ENCODE measurements at places on chromosomes 3 and 15.

GRCh38 chr3:160006282-160007163, 17.9 kb downstream of the IL12A start:
- no peak for DNase-seq

- DNase-seq: no peak
Measured at GRCh38 chr3:53300826-53301225, 45.0 kb upstream of the TKT start.

- no peak for DNase-seq
Measured at GRCh38 chr15:65561934-65562333, 31.7 kb downstream of the HACD3 start.

- no peak for DNase-seq
Measured at GRCh38 chr3:126537730-126538281, 13.9 kb downstream of the CHST13 start.

DNA sequence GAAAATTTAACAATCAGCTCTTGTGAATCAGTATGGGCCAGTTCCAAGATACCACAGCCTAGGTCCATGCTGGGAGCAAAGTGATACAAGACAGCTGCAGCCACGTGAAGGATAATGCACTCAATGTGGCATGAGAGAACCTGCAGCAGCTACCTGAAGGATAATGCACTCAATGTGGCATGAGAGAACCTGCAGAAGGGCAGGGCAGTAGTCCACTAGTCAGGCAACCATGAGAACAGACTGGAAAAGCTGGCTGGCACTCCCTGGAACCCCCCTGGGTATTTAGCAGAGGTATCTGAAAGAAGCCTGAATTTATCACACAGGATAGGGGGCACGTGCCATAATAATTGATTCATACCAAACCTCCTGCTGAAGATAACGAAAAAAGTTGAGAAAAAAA, 237.6 kb downstream of the ATP8B4 start:
- no peak for DNase-seq

- DNase-seq: no peak
Measured at GRCh38 chr3:11445883-11446282, 173.7 kb downstream of the ATG7 start.

GRCh38 chr3:134675726-134676256, 25.0 kb upstream of the KY start:
- no peak for DNase-seq

DNA sequence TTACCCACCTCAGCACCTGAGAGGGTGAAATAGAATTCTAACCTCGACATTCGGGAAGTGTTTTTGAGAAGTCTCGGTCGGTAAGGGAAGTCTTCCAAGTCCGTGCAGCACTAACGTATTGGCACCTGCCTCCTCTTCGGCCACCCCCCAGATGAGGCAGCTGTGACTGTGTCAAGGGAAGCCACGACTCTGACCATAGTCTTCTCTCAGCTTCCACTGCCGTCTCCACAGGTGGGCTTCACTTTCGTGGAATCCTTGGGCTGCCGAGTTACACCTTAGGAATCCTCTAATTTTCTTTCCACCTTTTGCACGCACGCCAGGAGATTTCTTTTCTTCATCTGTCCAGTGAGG, 775 bp downstream of the CCNDBP1 start:
- no peak for DNase-seq

DNA sequence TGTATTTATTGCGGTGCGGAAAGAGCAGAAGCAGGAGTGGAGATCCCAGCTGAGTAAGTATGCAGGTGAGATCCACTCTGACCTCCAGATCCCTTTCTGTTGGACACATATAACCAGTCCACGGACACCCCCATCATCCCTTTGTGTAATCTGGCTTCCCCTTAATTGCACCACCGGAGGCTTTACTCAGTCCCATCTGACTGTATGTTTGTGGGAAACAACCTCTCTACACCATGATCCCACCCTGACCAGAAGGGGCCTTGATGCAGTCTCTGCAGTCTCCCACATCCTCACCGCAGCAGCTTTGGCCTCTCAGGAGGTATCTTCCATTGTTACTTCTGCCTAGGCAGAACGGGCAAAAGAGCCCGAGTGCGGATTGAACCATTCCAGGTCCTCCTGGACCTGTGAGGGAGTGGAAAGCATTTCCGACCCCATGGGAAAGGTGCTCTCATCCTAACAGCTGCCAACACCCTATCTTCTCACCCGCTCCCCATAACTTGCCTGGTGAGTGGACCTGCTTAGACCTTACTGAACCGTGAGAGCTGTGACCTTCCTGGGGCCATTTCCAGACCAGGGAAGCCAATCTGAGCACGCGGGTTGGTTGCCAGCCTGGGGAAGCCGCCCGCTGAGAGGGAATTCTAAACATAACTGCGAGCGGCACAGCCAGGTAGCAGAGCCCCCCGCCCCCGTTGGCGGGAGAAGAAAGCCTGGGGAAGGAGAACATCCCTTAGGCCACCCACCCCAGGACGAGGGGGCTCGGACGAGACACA, 1.1 kb downstream of the SLCO2A1 start:
- DNase-seq: no peak

- DNase-seq: no peak
Measured at GRCh38 chr3:19183584-19183983, 35.3 kb downstream of the KCNH8 start.

DNA sequence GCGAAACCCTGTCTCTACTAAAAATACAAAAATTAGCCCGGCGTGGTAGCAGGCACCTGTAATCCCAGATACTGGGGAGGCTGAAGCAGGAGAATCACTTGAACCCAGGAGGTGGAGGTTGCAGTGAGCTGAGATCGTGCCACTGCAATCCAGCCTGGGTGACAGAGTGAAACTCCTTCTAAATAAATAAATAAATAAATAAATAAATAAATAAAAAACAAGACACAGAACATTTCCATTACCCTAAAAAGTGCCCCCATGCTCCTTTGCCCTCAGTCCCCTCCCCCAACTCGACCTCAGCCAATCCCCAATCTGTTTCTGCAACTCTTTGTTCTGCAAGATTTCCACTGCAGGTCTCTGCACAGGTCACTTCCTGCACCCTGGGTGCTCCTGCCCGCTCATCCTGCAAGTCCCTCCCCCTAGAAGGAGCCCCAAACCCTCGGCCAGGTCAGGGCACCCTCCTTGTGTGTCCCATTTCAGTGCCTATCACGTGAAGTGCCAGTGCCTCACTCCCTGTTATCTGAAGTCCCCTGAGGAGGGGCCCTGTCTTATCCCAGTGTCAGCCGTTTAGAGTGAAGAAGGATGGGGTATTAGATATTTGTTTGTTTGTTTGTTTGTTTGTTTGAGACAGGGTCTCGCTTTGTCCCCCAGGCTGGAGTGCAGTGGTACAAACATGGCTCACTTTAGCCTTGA, 1.1 kb downstream of the FAM240A start:
- DNase-seq: no peak

DNA sequence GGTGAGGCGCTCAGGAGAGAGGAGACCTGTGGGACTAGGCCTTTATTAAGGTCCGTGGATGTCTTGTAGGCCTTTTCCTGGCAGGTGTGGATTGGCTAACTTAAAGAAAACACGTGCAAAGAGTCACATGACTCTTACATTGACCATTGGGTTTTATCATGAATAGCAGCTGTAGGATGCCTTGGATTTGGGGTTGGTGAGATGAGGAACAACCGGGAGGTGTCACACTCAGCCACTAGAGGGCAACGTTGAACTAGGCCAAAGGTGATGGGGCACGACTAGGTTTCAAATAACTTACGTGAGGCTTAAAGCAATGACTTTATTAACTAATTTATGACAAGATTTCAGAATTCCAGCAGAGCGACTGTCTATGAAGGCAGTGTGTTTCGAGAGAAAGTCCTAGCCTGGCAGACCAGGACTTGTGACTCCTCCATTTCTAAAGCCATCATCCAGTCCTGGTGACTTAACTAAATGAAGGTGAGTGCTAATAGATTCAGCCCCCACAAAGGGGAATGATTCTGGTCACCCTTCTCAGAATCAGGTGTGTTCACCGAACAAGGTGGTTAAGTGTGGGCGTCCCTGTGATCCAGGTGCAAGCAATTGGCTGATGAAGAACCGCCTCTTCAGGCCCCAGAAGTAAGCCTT, 345.6 kb downstream of the MCTP2 start:
- no peak for DNase-seq

GRCh38 chr15:69668963-69669362, 216.3 kb downstream of the RPLP1 start:
- no peak for DNase-seq

DNA sequence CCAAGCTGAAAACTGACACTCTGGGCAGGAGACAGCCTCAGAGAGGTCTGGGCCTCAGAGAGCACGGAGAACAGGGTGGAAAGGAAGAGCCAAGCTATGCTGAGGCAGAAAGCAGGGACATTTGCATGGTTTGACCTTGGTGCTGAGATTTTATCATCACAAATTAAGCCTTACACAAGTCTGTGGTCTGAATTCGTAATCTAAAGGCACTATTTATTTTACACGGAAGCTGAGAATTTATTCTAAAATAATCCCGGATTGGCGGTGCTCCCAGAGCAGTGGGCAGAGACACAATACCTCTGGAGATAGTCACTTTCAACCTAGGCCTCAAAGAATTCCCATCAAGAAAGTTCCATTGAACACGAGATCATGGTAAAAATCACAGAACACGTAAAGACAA, 47.5 kb downstream of the CFAP92 start:
- DNase-seq: no peak

- no peak for DNase-seq
Measured at GRCh38 chr15:40792394-40792793, 14.5 kb upstream of the ZFYVE19 start.

- no peak for DNase-seq
Measured at GRCh38 chr3:160150066-160150465, 75.2 kb upstream of the C3orf80 start.

GRCh38 chr3:151171145-151171757, 31.8 kb downstream of the GPR171 start:
- DNase-seq: no peak

GRCh38 chr3:134753999-134754742, 40.9 kb upstream of the EPHB1 start:
- no peak for DNase-seq

- no peak for DNase-seq
Measured at GRCh38 chr15:65653801-65654521, 32.2 kb downstream of the SLC24A1 start.

- DNase-seq: no peak
Measured at GRCh38 chr15:62394079-62394478, 229.0 kb upstream of the C2CD4B start.

GRCh38 chr3:30894521-30895251, at the start of gene GADL1:
Gene GADL1, minus strand, starts transcription at chr3:30894661. Its CDS starts 47 bp downstream, at chr3:30894614.
- DNase-seq: no peak

DNA sequence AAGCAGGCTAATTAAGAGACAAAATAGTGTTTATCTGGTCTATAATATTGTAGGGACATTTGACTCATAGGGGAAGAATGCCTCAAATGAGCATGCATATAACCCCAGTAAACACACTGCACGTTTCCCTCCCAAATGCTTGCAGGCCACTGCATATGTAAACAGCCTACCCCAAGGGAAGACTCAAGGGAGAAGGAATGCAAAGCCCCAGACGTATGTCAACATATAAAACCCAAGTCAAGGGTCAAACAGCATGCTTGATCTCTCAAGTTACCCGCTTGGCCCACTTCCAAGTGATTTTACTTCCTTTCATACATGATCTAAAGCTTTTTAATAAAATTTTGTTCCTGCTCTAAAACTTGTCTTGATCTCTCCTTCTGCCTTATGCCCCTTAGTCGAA, 1090.0 kb downstream of the OTOL1 start:
- no peak for DNase-seq

DNA sequence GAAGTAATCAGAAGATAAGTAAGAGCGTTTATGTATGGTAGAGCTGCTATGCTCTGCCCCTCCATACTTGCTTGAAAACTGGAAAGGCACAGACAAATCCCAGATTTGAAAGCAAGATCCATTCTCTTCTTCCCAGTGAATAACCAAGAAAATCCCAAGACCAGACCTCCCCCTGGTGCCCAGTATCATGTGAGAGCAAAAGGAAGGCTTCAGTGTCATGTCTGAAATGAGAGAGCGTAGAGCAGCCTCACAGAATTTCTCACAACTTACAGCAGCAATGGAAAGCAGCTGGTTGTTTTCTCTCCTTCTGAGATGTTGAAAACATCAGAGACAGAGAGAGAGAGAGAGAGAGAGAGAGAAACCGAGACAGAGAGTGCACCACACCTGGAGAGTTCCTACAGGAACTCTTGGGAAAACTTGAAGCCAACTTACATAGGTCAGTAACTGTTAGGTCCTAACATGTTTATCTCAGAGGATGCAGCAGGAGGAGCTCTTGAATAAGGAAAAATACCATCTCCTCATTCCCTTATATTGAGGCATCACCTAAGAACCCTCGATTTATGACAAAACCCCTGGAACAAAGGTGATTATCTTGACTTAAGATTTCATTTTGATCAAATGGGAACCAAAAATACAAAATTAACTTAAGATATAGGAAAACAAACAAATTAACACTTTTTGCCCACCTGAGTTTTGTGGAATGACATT, 273.3 kb downstream of the NSUN3 start:
- no peak for DNase-seq

DNA sequence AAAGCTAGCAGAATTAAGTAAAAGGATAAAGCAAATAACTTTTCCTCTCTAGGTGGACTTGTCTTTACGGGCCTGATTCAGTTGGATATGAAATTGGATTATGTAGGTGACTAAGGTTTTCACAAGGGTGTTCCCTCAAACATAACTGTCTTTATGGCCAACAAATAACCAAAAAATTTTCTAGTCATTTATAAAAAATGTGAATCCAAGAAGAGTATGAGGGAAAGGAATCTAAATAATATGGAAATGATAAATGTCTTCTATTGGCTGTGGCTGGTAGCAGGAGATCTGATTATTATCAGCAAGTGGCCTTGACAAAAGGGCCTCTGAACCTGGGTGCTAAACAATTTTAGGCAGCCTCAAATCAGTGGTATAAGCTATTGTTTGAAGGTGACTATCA, 594.0 kb upstream of the UBE2E2 start:
- no peak for DNase-seq

- DNase-seq: no peak
Measured at GRCh38 chr3:64097920-64098319, 74.6 kb upstream of the PSMD6 start.

DNA sequence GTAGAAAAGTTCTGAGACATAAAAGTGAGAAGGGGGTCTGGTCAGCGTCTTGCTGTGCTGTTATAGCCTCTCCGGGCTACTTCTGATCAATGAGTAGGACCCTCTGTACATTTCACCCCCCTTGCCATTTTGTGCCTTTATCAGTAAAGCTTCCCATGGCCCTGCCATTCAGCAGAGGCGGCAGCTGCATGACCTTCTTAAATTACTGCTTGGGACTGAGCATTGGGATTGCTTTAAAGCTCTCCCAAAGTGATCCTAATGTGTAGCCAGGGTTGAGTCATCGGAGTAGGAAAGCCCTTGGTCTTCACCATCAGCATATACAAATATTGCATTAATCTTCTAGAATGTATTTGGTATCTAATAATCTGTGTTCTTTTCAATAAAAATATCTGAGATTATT, 70.2 kb downstream of the FMN1 start:
- DNase-seq: no peak

GRCh38 chr3:142459096-142459495, 11.3 kb upstream of the XRN1 start:
- DNase-seq: no peak

DNA sequence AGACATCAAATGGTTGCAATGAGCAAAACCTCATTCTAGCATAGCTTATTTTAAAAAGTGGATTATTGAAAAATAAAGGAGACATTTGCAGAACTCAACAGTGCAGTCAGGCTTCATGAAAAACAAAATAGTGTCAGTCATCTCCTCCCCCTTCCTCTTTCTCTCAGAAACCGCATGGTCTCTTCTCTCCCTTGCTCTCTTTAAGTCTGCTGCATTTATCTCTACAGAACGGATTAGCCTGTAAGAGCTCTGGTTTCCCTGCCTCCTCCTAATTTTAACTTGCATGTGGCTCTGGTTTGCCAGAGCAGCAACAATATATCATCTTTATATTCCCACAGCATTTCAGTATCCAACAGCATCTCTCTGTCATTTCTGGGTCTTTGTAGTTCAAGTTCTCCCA, 609.0 kb downstream of the MECOM start:
- no peak for DNase-seq
